ENCODE measurements at places on chromosomes 3 and 15.

DNA sequence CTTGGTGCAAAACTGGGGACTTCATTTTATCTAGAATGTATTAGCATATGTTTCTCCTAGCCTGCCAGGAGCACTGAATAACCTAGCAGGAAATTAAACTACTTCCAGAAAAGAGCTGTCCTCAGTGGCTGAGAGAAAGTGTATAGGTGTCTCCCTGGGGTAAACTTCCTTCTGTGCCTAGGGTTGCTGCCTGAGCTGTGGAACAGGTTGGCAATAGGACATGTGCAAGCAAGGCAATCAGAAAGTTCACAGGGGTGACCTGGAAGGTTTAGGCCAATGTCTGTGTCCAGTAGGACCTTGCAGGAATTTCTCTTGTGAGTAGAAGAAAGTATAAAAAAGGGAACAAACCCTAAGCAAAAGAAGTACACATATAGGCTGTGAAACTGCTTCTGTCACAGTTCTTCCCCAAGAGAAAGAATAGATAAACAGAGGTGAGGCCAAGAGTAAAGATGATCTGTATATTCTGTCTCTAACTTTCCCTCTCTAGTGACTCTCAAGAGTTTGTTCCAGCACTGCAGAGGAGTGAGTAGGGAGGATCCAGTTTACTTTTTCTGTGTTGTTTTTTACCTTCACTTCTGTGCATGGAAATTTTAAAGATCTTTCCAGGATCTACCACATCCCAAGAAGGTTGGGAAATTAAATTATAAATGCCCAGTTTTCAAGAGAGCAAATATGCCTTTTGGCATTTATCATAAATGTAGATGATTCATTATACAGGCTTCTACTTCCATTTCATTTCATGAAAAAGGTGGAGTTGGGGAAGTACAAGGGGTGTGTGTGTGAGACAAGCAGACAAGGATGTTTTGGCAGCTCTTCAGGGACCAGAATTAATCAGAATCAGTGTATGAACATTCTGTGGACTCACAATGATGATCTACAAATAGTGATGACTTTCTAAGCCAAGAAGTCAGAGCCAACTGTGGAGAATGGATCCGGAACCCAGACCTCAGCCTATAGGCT, 155.2 kb downstream of the RBPMS2 start:
- DNase-seq: no peak

GRCh38 chr3:158297940-158298339, 188.1 kb downstream of the RSRC1 start:
- DNase-seq: no peak

- no peak for DNase-seq
Observed at GRCh38 chr15:44084770-44085169, 110.3 kb downstream of the FRMD5 start.

DNA sequence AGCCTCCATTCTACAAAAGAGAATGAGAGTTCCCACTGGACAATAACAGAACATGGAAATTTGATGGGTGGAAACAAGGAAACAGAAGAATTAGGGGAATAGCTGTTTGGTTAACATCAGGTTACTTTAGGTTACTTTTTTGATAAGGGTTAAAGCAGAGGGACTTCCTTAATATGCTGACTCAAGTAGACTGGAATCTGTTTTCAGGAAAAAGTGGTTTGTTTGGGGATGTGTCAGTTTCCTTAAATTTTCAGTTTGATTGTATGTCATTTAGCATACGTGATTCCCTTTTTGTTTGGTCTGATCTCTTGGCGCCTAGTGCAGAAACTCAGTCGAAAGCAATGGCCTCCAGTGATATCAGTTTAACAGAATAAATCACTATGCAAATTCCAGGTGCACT, 411.8 kb upstream of the GRM7 start:
- DNase-seq: no peak

GRCh38 chr15:36029606-36030210, 483.7 kb upstream of the DPH6 start:
- no peak for DNase-seq

GRCh38 chr3:144770915-144771351, 799.3 kb downstream of the DIPK2A start:
- no peak for DNase-seq

GRCh38 chr3:53350652-53351051, 3.3 kb upstream of the DCP1A start:
- DNase-seq: no peak

Measured in stimulated activated CD4-positive, alpha-beta T cell treated with anti-CD3 and anti-CD28 coated beads, Interleukin-4, amount 100 ng/mL, for 4 hours (primary cell).